Thymus (tissue), 14 donors: ENCODE measurements at places on chromosomes 6 and 20. TPM values are rescaled to one million over a fixed set of nuclear protein-coding genes. Genes with fewer than 3 reads are reported as not detected.

LKAAEAR1 gene
- total RNA-seq = 0.80 TPM

SAMD10 gene
- 3.4 TPM for total RNA-seq

KIF25 gene
- total RNA-seq = 0.80 TPM

PCK1 gene
- 0.19 TPM for total RNA-seq
